ENCODE measurements at places on chromosomes 6 and 20. TPM values are rescaled to one million over a fixed set of nuclear protein-coding genes. Genes with fewer than 3 reads are reported as not detected.
A peak's percentile ranks its signal among the peaks of the same experiment; 100 is the strongest.

The SMLR1 gene
- not detected for total RNA-seq

GRCh38 chr6:161369339-161369738 lies 95.5 kb upstream of the AGPAT4 start:
- peak; percentile 66 for DNase-seq

GRCh38 chr6:107185391-107185970 lies 70.2 kb upstream of the BEND3 start:
- DNase-seq, result peak; percentile 61

The SLC25A27 gene
- total RNA-seq, result 26.6 TPM

GRCh38 chr6:116088946-116089345 lies 11.7 kb upstream of the NT5DC1 start:
- DNase-seq, result no peak

DNA sequence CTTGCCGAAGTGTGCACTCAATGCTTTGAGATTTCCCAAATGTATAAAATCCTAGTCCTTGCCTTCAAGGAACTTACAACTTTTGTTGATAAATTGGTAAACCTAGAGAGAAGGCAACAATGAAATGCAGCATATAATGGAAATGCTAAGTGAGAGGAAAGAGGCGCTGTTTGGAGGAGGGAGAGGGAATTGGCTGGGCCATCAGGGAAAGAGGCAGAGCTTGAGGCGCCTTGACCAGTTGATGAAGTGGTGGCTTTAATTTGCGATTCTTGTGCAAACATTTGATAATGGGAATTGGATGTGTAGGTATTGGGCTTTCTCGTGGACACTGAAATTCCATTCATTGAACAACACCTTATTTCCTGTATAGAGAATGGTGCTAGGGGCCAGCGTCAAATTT lies 1.9 kb upstream of the CDYL start:
- DNase-seq, result no peak

The C6orf52 gene
- total RNA-seq, result not detected

DNA sequence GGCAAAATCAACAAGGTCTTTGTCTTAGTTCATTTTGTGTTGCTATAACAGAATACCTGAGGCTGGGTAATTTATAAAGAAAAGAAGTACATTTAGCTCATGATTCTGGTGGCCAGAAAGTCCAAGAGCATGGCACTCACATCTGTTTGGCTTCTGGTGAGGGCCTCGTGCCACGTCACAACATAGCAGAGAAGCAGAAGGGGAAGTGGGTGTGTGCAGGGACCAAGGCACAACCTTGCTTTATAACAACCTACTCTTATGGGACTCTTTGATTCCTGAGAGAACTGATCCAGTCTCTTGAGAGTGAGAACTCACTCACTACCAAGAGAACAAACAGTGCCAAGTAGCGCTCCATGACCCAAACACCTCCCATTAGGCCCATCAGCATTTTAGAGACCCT lies 25.4 kb downstream of the GABRR2 start:
- no peak for DNase-seq

DNA sequence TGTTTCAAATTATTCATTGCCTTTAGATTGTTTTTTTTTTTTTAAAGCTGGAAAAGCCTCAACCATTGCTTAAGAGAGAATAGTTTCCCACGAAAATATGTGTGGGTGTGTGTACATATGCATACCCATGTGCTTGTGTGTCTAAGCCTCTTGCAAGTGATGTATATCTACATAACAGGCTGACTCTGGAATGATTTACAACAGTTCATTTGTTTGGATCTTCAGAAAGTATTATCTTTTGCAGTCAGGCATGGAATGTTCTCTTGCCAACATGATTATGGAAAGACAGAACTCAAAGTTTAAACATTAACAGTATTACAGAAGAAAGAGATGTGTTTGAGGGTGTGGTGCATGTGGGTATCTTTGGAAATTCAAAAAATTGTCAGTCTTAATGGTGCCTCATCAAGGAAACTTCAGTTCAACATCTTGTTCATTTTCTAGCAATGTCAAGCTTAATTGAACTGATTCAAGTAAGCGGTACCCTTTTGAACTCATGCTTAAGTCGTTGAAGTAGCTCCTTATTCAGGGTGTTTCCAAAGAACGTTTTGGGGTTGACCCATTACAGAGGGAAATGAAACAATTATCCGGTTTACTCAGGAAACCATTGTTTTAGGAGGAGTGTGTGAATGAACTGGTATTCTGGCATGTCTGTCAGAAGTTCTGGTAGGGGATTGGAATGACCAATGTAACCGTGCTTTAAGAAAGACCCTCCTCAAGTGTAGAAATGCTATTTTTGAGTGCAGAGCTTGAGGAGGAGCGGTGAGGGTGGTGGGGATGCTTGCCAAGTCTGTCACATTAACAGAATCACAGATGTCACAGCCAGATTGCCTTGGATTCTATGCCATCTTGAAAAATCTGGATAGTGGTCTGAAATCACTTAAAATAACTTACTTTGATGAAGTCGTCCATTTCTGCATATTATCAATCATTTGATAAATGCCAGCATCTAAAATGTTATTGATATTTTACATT lies 60.3 kb downstream of the ADGRG6 start:
- no peak for DNase-seq

DNA sequence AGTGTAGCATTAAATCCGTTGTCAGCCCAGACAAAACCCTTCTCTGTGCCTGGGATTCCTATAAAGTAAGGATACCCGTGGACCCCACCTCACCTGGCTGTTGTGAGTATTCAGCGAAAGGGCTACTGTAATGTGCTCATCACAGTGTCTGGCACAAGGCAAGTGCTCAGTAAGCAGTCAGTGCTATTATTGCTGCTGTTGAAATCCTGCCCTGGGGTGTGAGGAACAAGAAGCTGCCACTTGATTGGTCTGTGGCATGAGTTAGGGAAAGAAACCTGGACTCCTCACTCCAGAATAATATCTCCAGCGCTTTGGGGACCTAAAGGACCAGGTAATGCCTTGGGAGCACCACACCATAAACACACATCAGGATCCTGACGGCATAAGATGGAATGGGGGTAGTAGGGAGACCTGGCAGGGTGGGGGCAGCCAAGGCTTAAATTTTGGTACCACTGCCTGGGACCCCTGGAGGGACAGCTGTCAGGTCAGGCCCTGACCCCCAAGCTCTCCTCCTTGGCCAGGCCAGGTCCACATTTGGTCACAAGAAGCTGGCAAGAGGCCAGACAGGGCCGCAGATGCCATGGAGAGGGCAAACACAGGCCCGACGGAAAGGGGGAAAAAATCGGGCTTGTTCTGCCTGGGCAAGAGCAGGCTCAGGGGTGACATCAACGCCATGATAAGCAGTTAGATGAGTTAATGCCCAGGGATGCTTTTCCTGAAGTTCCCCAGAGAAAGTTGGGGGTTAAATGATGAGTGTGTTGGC lies 66.5 kb downstream of the MRPL14 start:
- no peak for DNase-seq

DNA sequence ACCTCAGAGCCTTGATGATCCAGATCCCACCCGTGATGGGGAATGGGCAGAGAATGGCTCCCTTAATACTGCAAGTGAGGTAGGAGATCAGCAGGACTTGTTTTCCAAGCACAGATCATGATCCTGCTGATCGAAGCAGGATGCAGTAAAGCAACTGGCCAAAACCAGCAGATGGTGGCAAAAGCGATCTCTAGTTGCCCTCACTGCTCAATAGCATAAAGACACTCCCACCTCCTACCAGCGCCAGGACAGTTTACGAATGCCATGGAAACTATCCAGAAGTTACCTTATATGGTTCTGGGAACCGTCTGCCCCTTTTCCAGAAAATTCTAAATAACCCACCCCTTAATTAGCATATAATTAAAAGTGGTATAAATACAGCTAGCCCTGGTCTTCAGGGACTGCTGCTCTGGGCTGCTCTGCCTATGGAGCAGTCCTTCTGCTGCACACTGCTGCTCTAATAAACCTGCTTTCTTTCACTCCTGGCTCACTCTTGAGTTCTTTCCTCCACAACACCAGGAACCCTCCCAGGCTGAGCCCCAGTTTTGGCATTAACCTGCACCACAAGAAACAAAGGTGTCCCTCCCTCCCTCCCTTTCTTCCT lies 415.8 kb downstream of the PREX1 start:
- DNase-seq, result no peak

DNA sequence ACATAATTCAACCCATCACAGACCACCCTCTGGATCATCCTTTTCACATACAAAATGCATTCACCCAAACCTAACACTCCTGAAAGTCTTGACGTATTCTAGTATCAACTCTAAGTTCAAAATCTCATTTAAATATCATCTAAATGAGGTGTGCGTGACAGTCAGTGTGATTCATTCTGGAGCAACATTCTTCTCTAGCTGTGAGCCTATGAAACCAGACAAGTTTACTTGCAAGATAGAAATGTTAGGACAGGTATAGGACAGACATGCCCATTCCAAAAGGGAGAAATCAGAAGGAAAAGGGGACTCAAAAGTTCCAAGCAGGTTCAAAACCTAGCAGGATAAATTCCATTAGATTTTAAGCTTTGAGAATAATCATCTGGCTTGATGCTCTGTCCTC lies 329.7 kb downstream of the CD83 start:
- DNase-seq, result no peak

DNA sequence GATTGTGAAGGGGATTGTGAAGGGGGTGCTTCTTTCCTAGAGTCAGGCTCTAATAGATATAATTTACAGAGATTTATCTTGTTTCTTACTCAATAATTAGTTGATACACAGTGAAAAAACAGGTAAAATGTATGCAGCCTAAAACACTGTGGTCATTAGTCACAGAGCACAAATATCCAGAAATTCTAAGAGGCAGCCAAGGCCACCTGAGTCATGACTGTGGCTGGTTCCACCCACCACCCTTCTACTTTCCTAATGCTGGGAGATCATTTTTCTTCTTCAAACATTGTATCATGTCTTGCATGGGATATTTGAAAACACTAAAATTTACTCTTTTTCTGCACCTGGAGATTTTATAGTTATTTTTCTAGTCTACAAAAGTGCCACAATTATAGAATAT lies 181.6 kb downstream of the OTOR start:
- no peak for DNase-seq

The NNAT gene
- 4.9 TPM for total RNA-seq

The STX11 gene
- total RNA-seq, result 61.1 TPM

- DNase-seq, result no peak
Measured at GRCh38 chr6:132205946-132206345, 195.3 kb downstream of the MOXD1 start.

GRCh38 chr20:16271450-16271849 lies 301.8 kb downstream of the KIF16B start:
- DNase-seq, result no peak

DNA sequence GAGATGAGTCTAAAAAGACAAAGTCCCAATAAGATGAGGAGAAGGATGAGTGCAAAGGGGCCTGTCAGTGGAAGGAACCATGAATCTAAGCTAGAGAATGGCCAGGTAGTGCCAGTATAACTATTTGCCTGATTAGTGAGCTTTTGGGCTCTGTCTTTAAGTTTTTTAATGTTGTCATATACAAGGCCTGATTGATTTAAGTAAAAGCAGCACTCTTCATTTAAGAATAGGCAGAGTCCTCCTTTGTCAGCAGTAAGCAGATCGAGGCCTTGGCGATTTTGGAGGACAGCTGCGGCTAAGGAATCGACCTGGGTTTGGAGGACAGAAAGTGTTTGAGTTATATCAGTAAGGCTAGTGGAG lies 753.4 kb upstream of the ADGRB3 start:
- DNase-seq, result no peak

The CFAP206 gene
- total RNA-seq, result 1.2 TPM

The FOXC1 gene
- 3.8 TPM for total RNA-seq

DNA sequence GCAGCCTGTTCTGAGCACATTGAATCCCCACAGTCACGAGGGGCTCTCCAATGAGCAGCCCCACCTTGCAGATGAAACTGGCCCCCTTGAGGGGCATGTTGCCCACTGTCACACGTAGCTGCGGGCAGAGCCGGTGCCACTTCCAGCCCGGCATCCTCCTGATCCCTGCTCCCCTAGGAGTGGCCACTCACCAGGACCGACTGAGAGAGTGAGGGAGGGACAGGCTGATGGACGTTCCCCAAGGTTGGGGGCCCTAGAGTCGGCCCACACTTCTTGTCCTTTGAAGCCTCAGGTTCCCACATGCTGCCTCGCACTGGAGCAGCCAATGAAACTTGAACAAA lies 10.5 kb downstream of the ENTPD6 start:
- no peak for DNase-seq

GRCh38 chr6:45721665-45722064 lies 294.0 kb downstream of the CLIC5 start:
- no peak for DNase-seq

The MYLK4 gene
- 1.8 TPM for total RNA-seq

The FBXO9 gene
- total RNA-seq, result 77.4 TPM

The FRS3 gene
- 6.2 TPM for total RNA-seq

The C20orf204 gene
- total RNA-seq, result 2.6 TPM

The IRF4 gene
- 1.1 TPM for total RNA-seq

DNA sequence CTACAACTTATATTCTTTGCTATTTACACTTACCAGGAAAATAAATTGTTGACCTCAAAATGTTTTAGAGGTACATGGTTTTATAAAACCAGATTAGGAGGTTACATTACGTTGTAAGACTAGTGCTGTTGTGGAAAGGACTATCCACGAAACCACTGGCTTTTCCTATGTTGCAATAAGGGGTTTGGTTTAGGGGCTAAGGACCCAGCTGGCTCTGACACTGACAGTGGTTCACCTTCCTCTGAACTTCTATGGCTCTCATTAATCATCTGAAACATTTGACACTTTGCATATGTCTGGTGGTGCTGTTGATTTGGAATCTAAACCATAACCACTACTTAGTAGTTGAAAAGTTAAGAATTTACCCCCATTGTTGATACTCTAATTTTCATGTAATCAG lies 186.7 kb downstream of the NKAIN2 start:
- no peak for DNase-seq

DNA sequence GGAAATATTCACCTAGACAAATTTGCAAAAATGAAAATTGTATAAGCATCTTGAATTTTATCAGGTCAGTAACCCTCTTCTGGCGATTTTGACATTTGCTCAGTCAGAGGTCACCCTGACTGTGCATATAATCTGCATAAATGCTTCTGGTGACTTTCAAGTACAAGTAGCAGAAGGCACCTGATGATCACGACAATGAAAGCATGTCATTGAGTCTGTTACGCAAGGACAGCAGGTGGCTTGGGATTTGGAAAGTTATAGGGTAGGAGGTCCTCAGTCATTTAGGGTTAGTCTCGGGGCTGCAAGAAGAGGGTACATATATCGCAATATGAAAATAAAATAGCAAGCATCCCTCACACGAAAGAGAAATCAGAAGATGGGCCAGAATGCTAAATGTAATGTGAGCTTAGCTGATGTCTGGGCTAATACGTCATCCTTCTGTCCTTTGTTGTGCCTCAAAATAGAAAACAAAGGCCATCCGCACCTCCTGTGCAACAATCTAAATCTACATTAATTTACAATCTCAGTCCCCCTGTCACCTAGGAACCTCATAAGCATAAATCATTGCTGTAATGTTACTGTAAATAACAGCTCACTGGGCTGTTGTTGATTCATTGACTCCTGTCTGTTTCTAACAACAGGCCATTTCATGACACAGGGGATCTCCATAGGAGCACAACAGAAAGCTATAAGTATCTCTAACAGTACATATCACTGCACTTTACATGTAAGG lies 155.2 kb upstream of the RSPO3 start:
- DNase-seq, result no peak

The FAM209B gene
- 0.56 TPM for total RNA-seq

- no peak for DNase-seq
Measured at GRCh38 chr20:47764154-47764733, 21.0 kb downstream of the SULF2 start.

The LINC00237 gene
- not detected for total RNA-seq

The RAMACL gene
- total RNA-seq, result 9.7 TPM
